ENCODE measurements at places on chromosomes 12 and 14.

- DNase-seq, result no peak
These were observed at the start of gene SMIM41 for GRCh38 chr12:52079576-52080402. SMIM41 (plus strand) TSS chr12:52079704; CDS start chr12:52079780, 76 bp downstream.

GRCh38 chr12:94047781-94048567 lies 100.4 kb upstream of the PLXNC1 start:
- DNase-seq, result no peak

DNA sequence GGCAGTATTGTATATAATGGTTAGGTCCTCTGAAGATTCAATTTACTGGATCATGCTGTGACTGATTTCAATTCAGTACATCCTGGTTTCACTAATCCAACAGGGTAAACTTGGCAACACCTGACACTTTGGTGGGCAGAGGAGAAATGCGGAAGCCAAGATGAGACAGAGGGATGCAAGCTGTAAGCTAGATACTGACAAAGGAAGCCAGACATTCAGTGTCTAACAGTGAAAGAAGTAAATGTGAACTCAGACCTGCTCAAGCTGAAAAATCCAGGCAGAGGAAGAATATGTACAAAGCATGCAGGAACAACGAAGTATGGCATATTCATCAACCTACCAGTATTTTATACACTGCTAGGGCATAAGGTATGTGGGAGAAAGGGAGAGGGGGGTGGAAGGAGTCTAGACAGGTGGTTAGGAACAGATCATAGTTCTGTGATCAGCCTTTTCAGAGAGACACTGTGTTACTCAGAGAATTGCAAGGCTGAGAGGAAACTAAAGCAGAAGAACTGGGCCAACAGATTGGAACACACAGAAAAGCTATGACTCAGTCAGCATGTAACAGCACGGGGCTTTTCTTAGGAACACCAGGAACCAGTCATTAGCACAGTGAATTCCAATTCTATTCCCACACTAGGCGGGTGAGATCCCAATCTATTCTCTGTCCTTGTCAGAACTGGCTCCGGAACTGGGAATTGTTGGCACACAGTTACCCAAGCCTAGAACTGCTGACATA lies 40.3 kb downstream of the NELL2 start:
- no peak for DNase-seq

DNA sequence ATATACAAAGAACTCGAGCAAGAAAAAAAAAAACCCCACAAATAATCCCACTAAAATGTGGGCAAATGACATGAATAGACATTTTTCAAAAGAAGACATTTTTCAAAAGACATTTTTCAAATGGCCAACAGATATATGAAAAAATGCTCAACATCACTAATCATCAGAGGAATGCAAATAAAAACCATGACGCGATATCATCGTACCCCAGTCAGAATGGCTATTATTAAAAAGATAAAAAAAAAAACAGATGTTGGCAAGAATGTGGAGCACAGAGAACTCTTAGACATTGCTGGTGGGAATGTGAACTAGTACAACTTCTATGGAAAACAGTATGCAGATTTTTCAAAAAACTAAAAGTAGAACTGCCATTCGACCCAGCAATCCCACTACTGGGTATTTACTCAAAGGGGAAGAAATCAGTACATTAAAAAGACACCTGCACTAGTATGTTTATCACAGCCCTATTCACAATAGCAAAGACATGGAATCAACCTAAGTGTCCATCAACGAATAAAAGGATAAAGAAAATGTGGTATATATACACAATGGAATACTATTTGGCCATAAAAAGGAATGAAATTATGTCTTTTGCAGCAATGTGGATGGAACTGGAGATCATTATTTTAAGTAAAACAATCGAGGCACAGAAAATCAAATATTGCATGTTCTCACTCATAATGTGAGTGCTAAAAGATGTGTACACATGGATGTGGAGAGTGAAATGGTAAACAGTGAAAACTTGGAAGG lies 16.3 kb downstream of the ZBTB39 start:
- DNase-seq, result no peak

DNA sequence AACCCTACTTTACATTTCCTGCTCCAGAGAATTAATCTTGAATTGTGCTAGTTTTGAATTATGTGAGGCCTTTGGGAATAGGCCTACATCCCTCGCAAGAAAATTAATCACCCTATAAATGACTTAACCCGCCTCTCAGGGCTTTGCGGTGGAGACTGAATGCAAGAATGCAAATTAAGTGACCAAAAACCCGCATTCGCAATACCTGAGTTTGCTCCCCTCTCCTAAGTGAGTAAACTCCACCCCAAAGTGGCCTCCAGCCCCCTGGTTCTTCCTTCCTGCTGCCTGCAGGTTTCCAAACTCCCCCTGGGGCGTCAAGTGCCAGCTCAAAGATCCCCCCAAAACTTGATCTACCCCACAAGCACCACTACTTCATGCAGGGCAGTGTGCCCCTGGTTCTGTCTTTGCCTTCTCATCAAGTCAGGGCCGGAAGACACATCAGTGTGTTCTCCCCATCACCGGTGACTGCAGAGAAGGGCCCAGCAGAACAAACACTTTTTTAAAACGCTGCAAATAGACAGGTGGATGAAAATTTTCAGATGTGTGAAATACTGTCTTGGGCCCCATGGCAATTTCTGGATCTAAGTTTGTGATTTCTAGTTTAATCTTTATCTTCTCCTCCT lies 644.7 kb downstream of the VRK1 start:
- DNase-seq, result no peak
